ENCODE measurements at places on chromosomes 1 and 21.
A peak's percentile ranks its signal among the peaks of the same experiment; 100 is the strongest.

GRCh38 chr21:16370186-16370585 is 640.4 kb downstream of the USP25 start:
- DNase-seq = no peak

DNA sequence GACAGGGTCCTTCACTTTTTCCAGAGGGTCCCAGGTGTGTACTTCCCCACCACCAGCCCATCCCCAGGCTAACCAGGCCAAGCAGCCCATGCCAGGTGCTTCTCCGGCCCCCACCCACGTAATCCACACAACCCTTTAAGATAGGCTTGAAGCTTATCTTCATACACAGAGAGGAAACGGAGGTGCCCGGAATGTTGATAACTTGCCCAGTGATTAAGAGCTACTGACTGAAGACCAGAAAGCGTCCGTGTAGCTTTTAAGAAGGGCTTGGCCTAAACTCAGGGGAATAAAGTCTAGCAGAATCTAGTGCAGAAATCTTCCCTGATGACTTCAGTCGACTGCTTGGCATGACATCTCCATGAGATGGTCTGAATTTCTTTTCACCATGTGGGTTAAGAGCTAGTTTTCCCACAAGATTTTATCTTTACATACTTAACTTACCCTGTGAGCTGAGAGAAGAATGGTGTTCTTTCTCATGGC is 138.7 kb downstream of the GALNT2 start:
- no peak for DNase-seq

DNA sequence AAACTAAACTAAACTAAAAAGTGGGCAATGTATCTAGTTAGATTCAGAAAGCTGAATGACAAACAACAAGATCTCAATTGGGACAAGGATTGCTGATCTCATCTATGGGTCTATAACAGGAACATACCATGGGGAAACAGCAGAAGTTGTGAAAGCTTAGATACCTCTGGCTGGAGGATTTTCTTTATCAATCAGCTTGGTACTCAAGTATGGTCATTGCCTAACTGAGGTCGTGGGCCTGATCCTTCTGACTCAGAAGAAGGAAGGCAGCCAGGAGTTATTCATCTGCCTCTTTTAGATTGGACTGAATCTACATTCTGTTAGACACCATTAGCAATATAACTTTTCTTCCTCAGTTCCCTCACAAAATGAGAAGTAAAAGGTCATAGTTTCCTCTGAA is 39.7 kb downstream of the DNTTIP2 start:
- no peak for DNase-seq

DNA sequence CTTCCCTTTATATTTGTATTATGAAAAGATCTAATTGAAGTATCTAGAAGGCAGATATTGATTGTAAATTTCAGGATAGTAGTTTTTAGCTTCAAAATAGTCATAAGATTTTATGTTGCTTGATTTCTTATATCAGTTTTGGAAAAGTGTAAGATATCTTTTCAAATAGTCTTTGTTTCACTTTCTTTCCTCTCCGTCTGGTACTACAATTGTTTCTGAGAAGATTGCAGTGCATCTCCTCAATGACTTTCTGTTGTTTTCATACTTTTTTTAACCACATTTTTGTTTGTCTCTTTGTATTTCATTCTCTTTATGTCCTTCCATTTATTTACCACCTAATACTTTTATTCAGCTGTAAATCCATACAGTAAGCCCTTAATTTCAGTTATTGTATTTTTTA is 964.6 kb upstream of the B3GALT2 start:
- DNase-seq = no peak

GRCh38 chr1:116415699-116416533 is 42.9 kb downstream of the ATP1A1 start:
- DNase-seq = no peak

GRCh38 chr21:46206163-46207005 is 22.1 kb upstream of the SPATC1L start:
- no peak for DNase-seq

- DNase-seq = no peak
Observed at GRCh38 chr1:3573500-3573899, 37.8 kb downstream of the MEGF6 start.

- DNase-seq = no peak
Observed at GRCh38 chr1:57966340-57966739, 542.5 kb upstream of the DAB1 start.

DNA sequence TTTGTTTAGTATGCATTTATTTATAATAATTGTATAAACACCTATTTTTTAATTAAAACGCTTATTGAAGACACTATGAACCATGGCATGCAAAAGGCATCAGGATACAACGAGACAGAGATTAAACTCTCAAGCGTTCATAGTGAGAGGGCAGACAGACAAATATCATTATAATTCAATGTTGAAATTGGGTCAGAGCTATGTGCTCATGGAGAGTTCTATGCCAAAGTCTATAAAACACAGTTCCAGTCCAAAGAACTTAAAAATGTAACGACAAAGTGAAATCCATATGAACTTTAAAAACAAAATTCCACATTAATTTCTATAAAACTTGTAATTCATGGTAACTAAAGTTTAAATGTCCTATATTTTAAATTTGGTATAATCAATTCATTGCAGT is 724.0 kb downstream of the LTN1 start:
- no peak for DNase-seq

DNA sequence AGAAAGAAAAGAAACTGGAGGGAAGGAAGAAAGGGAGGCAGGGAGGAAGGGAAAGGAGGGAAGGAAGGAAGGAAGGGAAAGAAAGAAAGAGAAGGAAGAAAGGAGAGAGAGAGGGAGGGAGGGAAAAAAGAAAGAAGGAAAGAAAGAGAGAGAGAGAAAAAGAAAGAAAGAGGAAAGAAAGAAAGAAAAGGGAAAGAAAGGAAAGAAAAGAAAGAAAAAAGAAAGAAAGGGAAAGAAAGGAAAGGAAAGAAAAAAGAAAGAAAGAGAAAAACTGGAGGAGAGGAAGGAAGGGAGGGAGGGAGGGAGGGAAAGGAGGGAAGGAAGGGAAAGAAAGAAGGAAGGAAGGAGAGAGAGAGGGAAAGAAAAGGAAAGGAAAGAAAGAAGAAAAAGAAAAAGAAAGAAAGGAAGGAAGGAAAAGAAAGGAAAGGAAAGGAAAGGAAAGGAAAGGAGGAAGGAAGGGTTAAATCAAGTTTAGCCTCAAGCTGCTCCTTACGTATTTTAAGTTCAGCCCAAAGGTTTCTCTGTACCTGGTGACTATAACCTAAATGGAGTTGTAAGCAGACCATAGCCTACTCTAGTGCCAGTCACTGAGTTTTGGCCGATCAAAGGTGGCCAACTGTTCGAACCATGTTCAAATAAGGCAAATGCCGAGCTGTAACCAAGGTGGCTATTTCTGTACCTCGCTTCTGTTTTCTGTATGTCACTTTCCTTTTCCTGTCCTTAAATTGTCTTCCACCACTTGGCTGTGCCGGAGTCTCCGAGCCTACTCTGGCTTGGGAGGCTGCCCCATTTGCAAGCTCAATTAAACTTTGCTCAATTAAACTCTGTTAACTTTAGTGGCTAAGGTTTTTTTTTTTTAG is 37.8 kb upstream of the TMPRSS2 start:
- no peak for DNase-seq

DNA sequence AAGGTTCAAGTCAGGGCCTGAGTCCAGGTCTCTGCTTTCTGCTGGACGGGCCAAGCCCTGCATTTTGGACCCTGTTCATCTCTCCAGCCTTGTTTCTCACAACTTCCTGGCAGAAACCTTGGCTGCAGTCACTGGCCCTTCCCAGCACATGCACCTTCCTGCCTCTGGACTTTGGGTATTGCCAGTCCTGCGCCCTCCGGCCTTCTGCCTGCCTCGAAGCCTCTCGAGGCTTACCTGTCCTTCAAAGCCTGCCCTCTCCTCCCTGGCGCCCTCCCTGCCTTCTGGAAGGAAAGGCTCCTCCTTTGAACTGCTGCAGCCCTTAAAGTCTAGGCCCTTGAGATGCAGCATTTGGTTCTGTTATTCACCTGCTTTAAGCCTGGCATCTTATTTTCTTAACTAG is 52.8 kb downstream of the HTR6 start:
- no peak for DNase-seq

GRCh38 chr1:162389021-162389818 is 7.7 kb downstream of the C1orf226 start:
- no peak for DNase-seq

DNA sequence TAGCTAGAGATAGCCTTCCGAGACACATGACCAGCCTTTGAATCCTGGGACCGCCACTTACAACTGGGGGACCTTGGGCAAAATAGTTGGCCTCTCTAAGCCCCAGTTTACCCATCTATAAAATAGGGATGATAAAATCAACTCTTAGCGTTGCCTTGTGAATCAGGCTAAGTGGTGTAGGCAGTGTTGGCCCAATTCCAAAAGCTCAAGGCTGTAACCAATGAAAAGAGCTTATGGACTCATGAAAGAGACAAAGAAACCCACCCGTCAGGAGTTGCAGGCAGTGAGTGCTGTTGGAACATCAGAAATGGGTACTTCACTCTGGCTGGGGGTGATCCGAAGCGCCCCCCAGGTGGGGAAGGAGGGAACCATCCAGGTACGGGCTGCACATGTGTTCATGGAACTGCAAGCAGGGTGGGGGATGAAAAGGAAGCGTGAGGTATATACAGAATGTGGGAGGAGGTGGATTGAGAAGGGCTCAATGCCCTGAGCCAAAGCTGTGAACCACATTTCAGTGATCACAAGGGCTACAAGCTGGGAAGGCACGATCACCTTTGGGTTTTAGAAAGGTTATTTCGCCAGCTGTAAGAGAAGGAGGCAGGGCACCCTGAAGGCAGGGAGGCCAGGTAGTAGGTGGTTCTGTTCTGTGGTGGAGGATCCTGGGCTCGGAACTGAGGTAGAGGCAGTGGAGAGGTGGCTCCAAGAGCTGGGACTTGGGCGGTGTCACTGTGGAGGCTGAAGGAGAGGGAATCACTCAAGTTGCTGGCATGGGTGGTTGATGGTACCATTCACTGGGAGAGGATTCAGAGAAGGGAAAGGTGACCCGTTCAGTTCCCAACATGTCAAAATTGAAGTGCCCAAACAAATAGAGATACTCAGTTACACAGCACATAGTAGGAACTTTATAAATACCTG is 11.4 kb upstream of the KIAA1614 start:
- DNase-seq = no peak

GRCh38 chr1:243595527-243596210 is 254.4 kb downstream of the AKT3 start:
- no peak for DNase-seq

GRCh38 chr1:245837718-245838117 is 669.4 kb downstream of the SMYD3 start:
- DNase-seq = no peak

- no peak for DNase-seq
Observed at GRCh38 chr1:94270801-94271203, 33.4 kb upstream of the ARHGAP29 start.

- DNase-seq = no peak
Observed at GRCh38 chr21:46128106-46128932, 27.1 kb downstream of the FTCD start.

DNA sequence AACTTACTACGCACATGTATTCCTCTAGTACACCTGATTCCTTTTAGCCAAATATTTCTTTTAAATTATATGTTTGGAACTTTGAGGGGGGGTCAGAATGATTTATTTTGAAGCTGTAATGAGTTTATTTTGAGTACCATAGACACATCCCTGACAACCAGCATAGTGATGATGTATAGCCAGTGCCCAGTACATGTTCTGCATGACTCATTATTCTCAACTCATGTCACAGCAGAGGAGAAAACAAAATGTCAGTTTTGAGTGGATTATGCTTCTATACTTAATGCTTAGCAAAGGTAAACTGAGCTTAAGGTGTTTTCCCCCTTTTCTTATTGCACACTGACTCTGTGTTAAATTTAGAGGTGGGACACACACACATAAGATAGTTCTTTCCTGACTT is 22.4 kb upstream of the LEPR start:
- DNase-seq = no peak

GRCh38 chr1:228272831-228273571 is 65.2 kb downstream of the OBSCN start:
- DNase-seq = no peak

GRCh38 chr1:202160377-202160940 is at the start of gene PTPN7:
PTPN7 (minus strand) TSS chr1:202160602; CDS start chr1:202159402, 1,200 bp downstream.
- DNase-seq = no peak

DNA sequence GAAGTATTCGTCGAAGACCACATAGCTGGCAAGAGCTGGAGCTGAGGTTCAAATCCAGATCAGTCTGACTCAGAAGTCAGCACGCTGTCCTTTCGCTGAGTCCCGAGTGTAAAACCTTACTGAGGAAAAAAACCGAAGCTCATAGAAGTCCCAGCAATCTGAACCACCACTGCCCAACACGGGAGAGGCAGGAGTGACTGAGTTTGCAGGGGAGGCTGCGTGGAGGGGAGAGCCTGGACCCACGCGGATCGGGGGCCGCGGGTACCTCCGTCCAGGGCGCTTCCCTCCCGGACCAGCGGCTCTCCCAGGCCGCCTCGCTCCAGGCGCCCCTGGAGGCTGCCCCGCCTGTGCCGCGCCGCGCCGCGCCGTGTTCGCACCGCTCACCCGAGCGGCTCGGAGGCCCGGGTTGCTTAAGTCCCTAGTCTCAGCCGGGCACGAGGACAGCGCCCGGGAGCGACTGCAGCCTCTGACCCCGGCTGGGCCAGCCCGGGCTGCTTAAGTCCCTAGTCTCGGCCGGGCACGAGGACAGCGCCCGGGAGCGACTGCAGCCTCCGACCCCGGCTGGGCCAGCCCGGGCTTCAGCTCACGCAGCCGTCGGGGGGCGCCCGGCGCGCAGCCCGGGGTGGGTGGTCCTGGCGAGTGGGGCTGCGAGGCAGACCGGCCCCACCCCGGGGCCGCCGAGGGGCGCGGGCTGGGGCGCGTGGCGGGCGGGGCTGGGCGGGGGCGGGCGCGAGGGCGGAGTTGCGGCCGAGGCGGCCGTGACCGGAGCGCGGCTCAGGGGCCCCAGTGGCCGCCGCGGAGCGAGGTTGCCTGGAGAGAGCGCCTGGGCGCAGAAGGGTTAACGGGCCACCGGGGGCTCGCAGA is at the start of gene ADAMTSL4:
Gene ADAMTSL4 (plus strand): TSS at position 777 of the 864 bp plus-strand sequence. CDS start 2,881 bp downstream, outside the sequence.
- peak; percentile 79 for DNase-seq

GRCh38 chr1:115189814-115190539 is 100.7 kb upstream of the TSPAN2 start:
- DNase-seq = peak; percentile 60

GRCh38 chr1:33460947-33461629 is 11.4 kb upstream of the ZSCAN20 start:
- no peak for DNase-seq

DNA sequence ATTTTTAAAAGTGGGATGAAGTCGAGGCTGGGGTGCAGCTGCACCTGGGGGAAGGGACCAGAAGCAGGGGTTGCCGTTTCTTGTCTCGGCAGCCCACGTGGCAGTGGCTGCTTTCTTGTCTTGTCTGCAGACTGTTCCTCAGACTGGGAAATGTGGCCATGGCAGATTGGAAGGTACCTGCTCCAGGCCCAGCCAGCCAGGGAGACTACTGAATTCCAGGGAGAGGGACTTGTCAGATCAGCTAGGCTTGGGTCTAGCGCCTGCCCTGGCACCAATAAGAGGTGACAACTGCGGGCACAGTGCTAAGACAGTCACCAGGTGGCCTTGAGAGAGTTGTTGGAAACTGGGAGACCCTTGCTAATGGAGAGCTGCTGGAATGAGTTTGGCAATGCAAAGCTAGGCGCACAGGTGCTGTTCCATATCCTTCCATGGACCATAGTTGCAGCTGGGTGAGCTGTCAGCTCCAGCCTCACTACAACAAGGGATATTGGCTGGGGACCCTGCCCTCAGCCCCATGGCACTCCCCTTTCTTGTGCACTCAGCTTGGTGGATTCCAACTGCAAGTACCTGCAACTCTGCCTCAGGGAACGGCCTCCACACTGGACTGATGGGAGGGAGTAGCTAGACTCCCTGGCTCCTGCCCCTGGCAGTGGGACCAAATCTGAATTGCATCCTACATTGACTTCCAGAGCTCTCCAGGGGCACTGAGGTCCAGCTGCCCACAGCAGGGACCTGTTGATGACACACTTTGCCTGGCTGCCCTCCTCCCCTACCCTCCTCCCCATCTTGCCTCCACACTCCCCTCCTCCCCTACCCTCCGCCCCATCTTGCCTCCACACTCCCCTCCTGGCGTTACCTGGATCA is 9.9 kb upstream of the IL22RA1 start:
- DNase-seq = no peak

All from uterus (tissue), 4 donors.